Sigmoid colon (tissue), 7 donors: ENCODE measurements at places on chromosomes 5 and 9. TPM values are rescaled to one million over a fixed set of nuclear protein-coding genes. Genes with fewer than 3 reads are reported as not detected.

The SLC1A1 gene
- 3.3 TPM for total RNA-seq

DNA sequence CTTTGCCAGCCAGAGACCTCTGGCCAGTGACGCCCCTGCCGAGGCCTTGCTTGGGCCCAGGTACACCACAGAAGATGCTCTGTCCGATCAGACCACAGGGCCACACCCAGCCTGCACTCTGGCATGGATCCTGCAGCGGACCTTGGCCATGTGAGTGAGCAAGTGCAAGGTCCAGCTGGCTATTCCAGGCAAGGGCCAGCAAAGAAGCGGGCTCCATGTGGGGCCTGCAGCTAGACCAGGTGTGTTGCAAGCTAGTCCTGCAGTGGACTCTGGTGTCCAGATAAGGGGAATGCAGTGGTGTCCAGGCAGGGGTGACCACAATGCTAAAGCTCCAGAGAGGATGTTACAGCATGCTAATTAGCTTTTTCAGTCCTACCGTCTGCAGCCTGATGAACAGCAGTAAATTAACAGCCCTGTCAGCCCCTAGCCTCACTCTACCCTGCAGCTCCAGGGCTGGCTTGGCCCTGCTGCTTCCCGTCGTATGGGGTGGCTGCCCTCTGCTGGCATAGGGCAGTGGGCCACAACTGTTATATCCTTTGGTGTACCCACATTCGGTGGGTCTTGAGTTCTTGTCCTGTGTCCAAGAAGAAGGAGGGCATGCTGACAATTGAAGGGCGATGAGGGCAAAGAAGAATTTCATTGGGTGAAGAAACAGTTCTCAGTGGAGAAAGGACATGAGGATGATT, 284.5 kb upstream of the POU5F2 start:
- DNase-seq = no peak
- H3K4me1 ChIP-seq = no peaks in the 10 kb centered on the region
- no peaks in the 10 kb centered on the region for H3K36me3 ChIP-seq
- H3K4me3 ChIP-seq = no peak overlapping the region
- no peak overlapping the region for H3K27ac ChIP-seq
- no peaks in the 10 kb centered on the region for H3K27me3 ChIP-seq

The HNRNPAB gene
- 101 TPM for total RNA-seq

The HINT2 gene
- total RNA-seq = 42.8 TPM

- no peaks in the 10 kb centered on the region for H3K27me3 ChIP-seq
- no peak overlapping the region for H3K4me3 ChIP-seq
- DNase-seq = no peak
- H3K4me1 ChIP-seq = no peaks in the 10 kb centered on the region
- H3K27ac ChIP-seq = no peak overlapping the region
- peaks cover 31% of the 10 kb centered on the region for H3K36me3 ChIP-seq
Observed at GRCh38 chr9:81649475-81650240, 39.7 kb downstream of the TLE1 start.

DNA sequence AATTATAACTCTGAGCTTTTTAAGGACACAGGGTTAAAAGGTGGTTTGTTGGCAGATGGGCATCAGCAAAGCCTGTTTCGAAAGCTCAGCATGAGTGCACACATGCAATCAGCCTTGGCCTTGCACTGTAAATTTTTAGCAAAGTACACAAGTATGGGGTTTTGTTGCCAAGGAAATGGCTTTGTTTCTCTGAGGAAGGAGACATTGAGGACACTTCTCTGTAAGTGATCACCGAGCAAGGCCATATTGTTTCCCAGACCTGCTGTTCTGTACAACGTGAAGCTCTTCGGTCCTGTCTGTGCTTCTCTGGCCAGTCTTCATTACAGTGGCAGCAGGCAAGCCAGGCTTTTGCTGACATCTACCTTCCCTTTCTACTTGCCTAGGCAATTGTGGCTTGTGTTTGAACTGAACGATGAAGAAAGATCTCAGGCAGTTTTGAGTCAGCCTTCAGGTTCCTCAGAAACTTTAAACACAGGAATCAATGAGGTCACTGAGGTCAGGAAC, 27.9 kb upstream of the GLRX start:
- no peak overlapping the region for H3K27ac ChIP-seq
- no peaks in the 10 kb centered on the region for H3K36me3 ChIP-seq
- no peaks in the 10 kb centered on the region for H3K27me3 ChIP-seq

GRCh38 chr9:121372239-121373010, 2.4 kb upstream of the STOM start:
- no peak overlapping the region for H3K4me3 ChIP-seq
- no peaks in the 10 kb centered on the region for H3K27me3 ChIP-seq
- H3K4me1 ChIP-seq = peaks cover 46% of the 10 kb centered on the region
- H3K36me3 ChIP-seq = no peaks in the 10 kb centered on the region
- H3K27ac ChIP-seq = peak overlapping the region; percentile 99

DNA sequence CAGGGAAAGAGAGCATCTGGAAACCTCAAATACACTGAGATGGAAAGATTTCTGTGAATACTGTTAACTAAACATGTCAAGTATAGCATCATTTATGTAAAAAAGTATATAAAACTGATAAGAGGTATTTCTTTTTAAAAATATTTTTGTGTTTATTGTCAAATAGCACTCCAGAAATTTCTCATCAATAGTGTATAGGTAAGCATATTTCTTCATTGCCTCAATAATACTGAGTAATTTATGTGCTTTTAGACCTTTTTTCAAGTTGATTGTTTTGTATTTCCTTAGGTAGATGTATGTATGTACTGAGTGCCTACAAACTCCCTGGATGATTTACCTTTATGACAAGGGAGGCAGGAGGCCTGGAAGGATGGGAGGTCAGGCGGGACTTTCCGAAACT, 196.3 kb downstream of the ROR2 start:
- H3K27me3 ChIP-seq = no peaks in the 10 kb centered on the region
- H3K4me1 ChIP-seq = no peaks in the 10 kb centered on the region
- H3K4me3 ChIP-seq = no peak overlapping the region
- peaks cover 5% of the 10 kb centered on the region for H3K36me3 ChIP-seq
- DNase-seq = no peak

The DOCK8 gene
- 9.5 TPM for total RNA-seq

GRCh38 chr5:15203376-15203775, 296.6 kb upstream of the FBXL7 start:
- DNase-seq = no peak
- no peak overlapping the region for H3K4me3 ChIP-seq
- no peak overlapping the region for H3K27ac ChIP-seq

- H3K27ac ChIP-seq = no peak overlapping the region
- peaks cover 45% of the 10 kb centered on the region for H3K36me3 ChIP-seq
- DNase-seq = no peak
Observed at GRCh38 chr9:35108946-35109575, 6.1 kb upstream of the STOML2 start.

- no peak overlapping the region for H3K27ac ChIP-seq
- H3K4me1 ChIP-seq = peaks cover 19% of the 10 kb centered on the region
- no peaks in the 10 kb centered on the region for H3K27me3 ChIP-seq
- DNase-seq = no peak
- no peaks in the 10 kb centered on the region for H3K36me3 ChIP-seq
Observed at GRCh38 chr5:109416882-109417281, 7.1 kb upstream of the PJA2 start.

The IL13 gene
- total RNA-seq = not detected

DNA sequence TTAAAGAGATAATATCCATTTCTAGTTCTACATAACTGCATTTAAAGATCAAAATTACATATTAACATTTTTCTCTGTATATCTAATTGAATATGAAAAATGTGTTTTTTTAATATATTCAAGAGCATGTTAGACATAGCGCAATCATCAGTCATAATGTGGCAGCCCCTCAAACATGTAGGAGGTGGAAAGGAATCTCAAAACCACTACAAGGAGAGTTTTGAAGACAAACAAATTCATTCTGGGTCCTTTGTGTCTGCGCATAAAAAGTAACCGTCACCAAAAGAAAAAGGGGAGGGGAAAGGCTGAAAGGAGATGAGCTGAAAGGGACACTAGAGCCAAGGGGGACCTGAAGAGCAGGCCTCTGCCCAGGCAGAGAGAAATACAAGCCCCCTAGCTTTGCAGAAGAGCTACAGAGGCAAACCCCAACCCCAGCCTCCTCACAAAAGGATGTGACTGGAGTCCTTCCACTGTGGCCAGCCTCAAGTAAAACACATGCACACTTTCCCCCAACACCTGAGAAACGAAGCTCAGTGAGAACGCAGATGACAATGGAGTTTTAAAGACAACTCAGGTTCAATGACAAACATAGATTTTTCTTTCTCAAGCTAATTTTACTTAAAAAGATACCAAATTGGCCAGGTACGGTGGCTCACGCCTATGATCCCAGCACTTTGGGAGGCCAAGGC, 62.0 kb downstream of the MAPKAP1 start:
- H3K27me3 ChIP-seq = no peaks in the 10 kb centered on the region
- no peak overlapping the region for H3K4me3 ChIP-seq
- H3K36me3 ChIP-seq = no peaks in the 10 kb centered on the region
- no peak for DNase-seq
- no peak overlapping the region for H3K27ac ChIP-seq
- peaks cover 15% of the 10 kb centered on the region for H3K4me1 ChIP-seq

- no peak overlapping the region for H3K27ac ChIP-seq
- no peaks in the 10 kb centered on the region for H3K27me3 ChIP-seq
- no peaks in the 10 kb centered on the region for H3K4me1 ChIP-seq
- DNase-seq = no peak
- H3K36me3 ChIP-seq = no peaks in the 10 kb centered on the region
Observed at GRCh38 chr9:38437193-38437823, 13.1 kb upstream of the IGFBPL1 start.

- H3K27ac ChIP-seq = no peak overlapping the region
- H3K27me3 ChIP-seq = no peaks in the 10 kb centered on the region
- no peaks in the 10 kb centered on the region for H3K36me3 ChIP-seq
- no peaks in the 10 kb centered on the region for H3K4me1 ChIP-seq
- no peak overlapping the region for H3K4me3 ChIP-seq
- DNase-seq = no peak
Observed at GRCh38 chr5:107331882-107332281, 338.9 kb downstream of the EFNA5 start.

The SPATA31D1 gene
- total RNA-seq = not detected

DNA sequence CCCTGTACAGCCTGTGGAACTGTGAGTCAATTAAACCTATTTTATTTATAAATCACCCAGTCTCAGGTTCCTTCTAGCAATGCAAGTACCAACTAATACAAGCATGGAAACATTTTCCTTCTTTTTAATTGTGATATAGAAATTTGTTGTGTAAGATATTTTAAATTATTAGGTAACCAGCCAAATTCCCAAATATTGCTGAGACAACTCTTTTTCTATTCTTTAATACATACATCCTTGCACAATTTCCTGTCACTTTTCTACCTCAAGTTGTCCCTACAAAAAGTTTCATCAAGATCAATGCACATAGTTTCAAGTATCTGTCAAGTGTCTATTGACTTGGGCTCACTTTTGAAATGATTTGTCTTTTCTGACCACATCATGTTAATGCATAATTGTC, 488.6 kb downstream of the ACTL7B start:
- H3K4me1 ChIP-seq = no peaks in the 10 kb centered on the region
- no peak overlapping the region for H3K4me3 ChIP-seq
- no peak overlapping the region for H3K27ac ChIP-seq
- H3K36me3 ChIP-seq = no peaks in the 10 kb centered on the region
- H3K27me3 ChIP-seq = no peaks in the 10 kb centered on the region
- no peak for DNase-seq

DNA sequence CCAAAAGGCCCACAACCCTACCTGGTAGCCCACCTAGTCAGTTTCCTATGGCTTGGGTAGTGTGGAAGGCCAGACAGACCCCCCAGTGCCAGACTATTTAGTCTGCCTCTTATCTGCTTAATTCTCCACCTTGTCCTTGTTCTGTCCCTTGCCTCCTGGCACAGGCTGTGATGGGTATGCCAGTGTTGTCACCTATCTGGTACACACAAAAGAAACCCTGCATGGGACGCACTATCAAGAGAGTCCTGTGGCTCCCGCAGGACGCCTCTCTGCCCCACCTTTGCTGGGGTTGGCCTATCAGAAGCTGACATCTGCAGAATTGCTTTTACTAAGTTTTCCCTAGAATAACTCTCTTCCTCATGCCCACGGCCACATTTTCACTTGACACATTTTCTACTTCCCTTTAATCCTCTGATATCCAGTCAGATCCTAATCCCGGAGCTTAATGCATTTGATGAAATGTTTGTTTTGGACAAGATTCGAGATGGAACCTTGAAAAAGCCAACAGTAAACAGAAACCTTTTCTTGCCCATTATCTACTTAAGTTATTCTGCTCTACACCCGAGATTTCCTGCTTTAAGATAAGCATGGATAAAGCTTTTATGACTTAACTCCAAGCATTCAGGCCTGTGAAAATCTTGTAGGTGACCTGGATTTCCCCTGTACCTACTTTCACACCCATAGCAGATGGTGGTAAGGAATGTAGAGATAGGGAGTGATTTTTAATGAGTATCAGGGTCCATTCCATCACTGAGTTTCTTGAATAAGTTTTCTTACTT, 468.5 kb downstream of the ZNF608 start:
- peaks cover 2% of the 10 kb centered on the region for H3K4me1 ChIP-seq
- H3K4me3 ChIP-seq = no peak overlapping the region
- H3K36me3 ChIP-seq = no peaks in the 10 kb centered on the region
- no peak for DNase-seq

DNA sequence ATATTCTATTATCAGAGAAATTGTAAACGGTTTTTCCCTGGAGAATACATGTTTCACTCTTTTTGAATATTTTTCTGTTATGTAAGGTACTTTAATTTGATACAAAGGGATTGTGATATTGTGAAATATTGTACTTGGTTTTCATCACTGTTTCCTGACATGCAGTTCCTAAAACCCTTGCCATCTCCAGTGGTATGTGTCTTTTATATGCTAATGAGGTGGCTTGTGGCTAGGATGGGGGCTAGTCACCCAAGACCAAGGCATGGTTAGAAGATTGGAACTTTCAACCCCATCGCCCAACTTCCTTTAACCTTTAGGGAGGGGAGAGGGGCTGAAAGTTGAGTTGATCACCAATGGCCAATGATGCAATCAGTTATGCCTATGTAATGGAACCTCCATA, 160.6 kb downstream of the TAF11L14 start:
- H3K4me1 ChIP-seq = no peaks in the 10 kb centered on the region
- DNase-seq = no peak
- no peaks in the 10 kb centered on the region for H3K27me3 ChIP-seq
- H3K27ac ChIP-seq = no peak overlapping the region
- no peaks in the 10 kb centered on the region for H3K36me3 ChIP-seq

GRCh38 chr5:78597974-78598371, 50.6 kb downstream of the LHFPL2 start:
- peak overlapping the region; percentile 85 for H3K27ac ChIP-seq
- DNase-seq = no peak
- no peaks in the 10 kb centered on the region for H3K4me1 ChIP-seq
- H3K4me3 ChIP-seq = no peak overlapping the region
- H3K36me3 ChIP-seq = no peaks in the 10 kb centered on the region
- no peaks in the 10 kb centered on the region for H3K27me3 ChIP-seq

The UNC5A gene
- total RNA-seq = not detected

The ENTPD8 gene
- not detected for total RNA-seq

- peak overlapping the region; percentile 47 for H3K4me3 ChIP-seq
- H3K36me3 ChIP-seq = no peaks in the 10 kb centered on the region
- no peak for DNase-seq
- H3K27ac ChIP-seq = peak overlapping the region; percentile 91
Observed at GRCh38 chr5:65482296-65482735, 596 bp upstream of the ADAMTS6 start.

The ADRB2 gene
- total RNA-seq = 3.5 TPM

DNA sequence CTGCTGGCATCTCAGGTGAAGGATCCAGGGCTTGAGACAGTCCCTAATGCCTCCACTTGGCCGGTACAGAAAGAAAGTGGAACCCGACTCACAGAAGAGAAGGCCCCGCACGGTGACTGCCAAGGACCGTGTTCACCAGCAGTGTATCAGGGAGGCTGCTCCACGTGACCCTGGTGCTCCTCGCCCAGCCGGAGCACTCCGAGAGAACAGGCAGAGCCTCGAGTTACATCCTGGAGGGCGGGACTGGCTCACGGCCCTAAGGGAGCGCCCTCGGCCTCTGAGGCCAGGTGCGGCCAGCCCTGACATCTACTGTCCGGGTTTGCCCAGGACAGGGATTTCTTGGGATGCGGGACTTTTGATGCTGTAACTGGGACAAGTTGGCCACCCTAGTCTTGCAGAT, 104.0 kb upstream of the SARDH start:
- DNase-seq = no peak
- no peak overlapping the region for H3K4me3 ChIP-seq
